Inflammatory macrophage treated with lipopolysaccharide for 1 hour (primary cell): ENCODE measurements at places on chromosomes 7 and 10.

- DNase-seq, result no peak
These were observed 24.7 kb upstream of the PDLIM1 start for GRCh38 chr10:95315509-95315908.

DNA sequence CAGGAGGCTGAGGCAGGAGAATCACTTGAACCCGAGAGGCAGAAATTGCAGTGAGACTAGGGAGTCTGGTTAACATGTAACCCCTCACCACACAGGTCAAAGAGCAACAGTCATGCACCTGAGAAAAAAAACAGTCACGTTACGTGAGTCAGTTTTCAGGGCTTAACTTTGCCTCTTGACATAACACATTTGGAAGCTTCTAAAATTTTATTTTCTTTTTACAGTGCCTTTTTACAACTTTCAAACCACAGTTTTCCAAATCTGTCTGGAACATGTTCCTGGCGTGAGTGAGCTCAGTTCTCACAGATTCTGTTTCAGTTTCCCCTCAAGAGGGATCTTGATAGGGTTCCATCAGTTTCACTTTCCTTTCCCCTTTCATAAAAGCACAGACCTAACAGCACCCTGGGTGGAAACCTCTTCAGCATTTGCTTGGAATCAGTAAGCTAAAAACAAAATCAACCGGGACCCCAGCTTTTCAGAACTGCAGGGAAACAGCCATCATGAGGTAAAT lies 4.4 kb downstream of the IFIT3 start:
- DNase-seq, result peak; percentile 88

- DNase-seq, result no peak
These were observed 163.8 kb downstream of the SVIL start for GRCh38 chr10:29470843-29471543.

DNA sequence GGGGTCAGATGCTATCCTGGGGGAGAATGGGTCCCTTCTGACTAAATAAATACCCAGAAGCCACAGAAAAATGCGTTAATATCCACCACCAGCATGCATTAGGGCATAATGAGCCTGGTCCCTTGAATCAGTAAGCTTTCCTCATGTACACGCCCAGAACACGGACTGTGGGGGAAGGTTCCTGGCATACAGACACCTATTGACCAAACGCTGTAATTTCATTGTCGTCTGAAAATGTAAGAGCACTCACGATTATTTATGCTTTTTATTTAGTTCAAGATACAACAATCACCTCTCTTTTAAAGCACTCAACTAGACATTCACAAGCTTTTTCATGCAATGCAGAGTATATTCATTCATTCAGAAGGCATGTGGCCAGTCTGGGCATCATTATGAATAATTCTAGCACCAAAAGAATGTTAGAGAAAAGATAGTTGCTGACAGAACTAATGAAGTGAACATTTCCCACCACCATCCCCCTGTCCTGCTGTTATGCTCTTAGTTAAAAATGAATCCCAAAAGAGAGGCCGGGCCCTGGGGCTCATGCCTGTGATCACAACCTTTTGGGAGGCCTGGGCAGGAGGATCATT lies 101.0 kb downstream of the SVIL start:
- no peak for DNase-seq

GRCh38 chr10:72069751-72070526 lies 18.4 kb downstream of the SPOCK2 start:
- no peak for DNase-seq

DNA sequence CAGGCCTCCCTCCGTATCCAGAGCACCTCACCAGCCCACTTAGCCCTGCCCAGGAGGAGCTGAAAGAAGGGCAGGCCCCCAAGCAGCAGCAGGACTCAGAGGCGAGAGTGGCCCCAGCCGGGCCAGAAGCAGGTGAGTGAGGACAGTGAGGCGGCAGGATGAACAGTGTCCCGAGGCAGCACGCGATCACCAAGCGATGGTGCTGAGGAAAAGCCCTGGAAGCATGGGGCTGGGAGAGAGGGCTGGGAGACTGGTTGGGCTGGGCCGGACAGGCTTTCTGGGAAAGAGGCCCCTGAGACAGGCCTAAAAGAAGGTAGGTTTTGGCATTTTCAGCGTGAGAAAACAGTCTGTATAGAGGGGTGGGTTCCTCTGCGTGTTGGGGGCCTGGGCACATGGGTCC lies 16.4 kb downstream of the ZNF783 start:
- no peak for DNase-seq

GRCh38 chr10:30709229-30709628 lies 79.7 kb upstream of the LYZL2 start:
- DNase-seq, result no peak

GRCh38 chr10:77319557-77319956 lies 318.1 kb downstream of the KCNMA1 start:
- peak; percentile 14 for DNase-seq

- DNase-seq, result no peak
These were observed 190.6 kb downstream of the PTPN20 start for GRCh38 chr10:47101807-47102206.

DNA sequence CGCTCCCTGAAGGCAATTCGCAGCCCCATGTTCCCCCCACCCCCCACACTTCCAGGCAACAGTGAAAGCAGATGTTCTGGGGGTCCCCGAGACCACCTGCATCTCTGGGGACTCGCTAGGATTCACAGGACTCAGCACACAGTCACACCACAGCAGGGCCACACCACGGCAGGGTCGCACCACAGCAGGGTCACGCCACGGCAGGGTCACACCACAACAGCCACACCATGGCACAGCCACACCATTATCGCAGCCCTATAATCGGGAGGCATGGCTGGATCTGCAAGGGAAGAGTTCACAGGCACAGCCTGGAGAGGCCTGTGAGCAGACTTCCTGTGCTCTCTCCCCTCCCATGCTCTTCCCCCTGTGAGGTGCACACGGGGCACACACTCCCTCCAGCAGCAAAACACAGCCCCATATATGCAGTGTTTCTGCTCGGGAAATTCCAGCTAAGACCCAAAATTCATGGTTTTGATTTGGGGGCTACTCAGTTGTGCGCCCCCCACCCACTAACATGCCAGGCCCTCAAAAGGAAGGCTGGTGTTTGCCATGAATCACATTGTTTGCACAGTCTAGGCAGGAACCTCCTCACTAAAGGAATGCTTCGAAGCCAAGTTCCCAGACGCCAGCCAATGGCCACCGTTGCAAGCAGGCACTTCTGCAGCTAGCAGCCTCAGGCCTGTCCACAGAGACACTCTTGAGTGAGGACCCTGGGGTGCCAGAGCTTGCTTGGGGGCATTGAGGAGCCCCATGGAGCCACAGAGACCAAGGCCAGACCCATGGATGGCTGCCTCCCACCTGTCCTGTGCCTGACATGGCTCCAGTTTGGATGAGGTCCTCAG lies 7.0 kb upstream of the DPYSL4 start:
- no peak for DNase-seq

- no peak for DNase-seq
These were observed 88.1 kb downstream of the GSAP start for GRCh38 chr7:77327932-77328628.

- DNase-seq, result no peak
These were observed 171.8 kb downstream of the SEMA3D start for GRCh38 chr7:85014936-85015660.

DNA sequence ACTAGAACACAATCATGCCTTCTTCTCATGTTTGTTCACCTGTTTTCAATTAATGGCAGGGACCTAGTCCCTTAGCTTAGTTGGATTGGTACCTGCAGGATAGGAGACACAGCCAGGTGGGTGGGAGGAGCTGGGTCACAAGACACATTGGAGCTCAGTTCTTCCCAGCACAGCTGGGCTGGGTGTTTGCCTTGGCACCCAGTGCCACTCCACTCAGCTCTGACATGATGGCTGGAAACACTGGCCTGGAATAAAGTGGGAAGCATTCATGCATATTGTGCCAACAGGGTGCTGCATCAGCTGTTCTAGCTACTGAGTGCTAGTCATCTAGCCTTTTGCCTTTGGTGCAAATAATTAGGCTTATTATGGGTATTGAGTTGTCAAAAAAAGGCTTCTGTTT lies 226.1 kb downstream of the PTEN start:
- no peak for DNase-seq

DNA sequence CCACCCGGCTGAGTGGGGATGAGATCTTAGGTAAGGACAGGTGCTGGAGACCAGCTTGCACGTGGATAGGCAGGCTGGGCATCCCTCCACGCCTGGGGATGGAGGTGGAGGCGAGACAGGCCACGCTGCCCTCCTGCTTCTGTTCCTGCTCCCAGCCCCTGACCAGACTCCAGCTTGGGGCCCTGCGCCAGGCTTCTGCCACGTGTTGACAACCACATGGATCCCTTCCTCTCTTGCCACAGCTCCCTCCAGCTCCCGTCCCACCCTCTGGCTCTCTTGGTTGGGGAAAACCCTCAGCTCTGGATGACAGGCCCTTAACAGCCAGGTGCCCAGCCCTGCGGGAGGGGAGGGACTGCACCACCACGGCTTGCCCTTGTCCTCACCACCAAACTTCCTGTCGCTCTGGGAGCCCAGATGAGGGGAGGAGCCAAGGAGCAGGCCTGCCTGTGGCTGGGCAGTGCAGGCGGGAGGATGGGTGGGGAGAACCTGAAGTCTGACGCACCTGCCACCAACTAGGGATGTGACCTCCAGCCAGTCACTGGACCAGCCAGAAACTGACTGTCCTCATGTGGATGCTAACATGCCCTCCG lies 36.0 kb downstream of the KCNH2 start:
- DNase-seq, result no peak

GRCh38 chr7:157499121-157499834 lies 162.5 kb downstream of the DNAJB6 start:
- DNase-seq, result no peak

GRCh38 chr10:46014206-46014605 lies 16.2 kb downstream of the NCOA4 start:
- no peak for DNase-seq

DNA sequence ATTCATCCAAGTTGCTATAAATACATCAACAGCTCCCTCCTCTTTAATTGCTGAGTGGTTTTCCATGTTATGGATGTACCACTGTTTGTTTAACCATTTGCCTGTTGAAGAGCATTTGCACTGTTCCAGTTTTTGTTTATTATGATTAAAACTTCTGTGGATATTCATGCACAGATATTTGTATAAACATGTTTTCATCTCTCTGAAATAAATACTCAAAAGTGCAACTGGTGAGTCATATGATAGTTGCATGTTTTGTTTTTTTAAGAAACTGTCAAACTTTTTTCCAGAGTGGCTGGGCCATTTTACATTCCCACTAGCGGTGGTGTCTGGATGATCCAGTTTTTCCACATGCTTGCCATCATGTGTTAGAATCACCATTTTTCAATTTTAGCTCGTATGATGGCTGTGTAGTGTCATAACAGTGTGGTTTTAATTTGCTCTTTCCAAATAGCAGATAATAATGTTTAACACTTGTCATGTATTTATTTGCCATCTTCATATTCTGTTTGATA lies 33.6 kb downstream of the MEOX2 start:
- no peak for DNase-seq

- no peak for DNase-seq
These were observed 675.5 kb downstream of the SUGCT start for GRCh38 chr7:40810274-40810673.

- no peak for DNase-seq
These were observed 134.9 kb downstream of the ZNF22 start for GRCh38 chr10:45135443-45136198.

GRCh38 chr7:91293136-91293535 lies 28.9 kb downstream of the FZD1 start:
- DNase-seq, result no peak

- DNase-seq, result no peak
These were observed 244.2 kb downstream of the CELF2 start for GRCh38 chr10:11261687-11262493.

DNA sequence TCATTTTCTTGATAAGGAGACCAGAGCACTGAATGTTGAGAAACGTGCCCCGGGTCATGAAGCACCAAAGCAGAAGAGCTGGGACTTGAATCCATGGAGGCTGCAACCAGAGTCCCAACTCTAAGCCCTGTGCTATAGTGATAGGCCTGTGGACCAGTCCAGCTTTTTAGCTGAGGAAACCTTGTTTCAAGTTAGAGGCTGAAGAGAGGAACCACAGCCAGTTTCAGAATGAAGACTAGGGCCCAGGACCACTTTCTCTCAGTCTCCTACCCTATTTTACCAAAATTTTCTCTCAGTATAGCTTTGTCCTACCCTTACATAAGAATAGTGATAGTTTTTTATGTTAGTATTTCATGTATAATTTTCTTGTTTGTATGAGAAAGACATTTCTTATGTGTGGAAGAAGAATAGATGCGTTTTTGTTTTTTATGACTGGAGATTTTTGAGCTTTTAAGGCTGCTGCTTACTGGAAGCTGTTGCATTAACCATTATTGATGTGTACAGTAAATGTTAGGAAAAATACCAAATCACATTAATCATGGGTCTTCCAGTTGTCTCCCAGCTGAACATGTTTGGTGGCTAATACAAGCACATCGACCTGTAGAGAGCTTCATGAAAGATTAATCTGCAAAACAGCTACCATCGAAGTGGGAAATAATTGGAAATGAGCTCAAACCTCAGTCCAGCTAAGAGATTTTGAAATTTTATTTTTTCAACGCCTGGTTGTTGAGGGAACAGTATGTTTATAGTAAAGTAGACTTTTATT lies 45.0 kb upstream of the CSTF2T start:
- no peak for DNase-seq

DNA sequence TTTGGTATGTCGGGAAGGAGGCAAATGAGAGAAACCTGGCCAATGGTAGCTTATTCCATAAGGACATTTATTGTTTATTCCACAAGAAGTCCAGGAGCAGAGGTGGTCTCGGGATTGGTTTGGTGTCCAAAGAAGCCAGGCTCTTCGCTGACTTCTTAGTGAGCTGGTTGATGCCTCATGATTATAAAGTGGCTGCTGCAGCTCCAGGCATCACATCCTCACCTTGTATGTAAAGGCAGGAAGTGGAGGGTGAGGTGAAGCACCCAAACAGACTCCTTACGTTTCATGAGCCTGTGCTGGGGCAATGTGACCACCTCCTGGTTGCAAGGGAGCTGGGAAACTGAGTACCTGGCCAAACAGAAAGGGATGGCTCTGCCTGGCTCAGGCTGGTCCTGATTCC lies 92.4 kb downstream of the MYL10 start:
- no peak for DNase-seq

DNA sequence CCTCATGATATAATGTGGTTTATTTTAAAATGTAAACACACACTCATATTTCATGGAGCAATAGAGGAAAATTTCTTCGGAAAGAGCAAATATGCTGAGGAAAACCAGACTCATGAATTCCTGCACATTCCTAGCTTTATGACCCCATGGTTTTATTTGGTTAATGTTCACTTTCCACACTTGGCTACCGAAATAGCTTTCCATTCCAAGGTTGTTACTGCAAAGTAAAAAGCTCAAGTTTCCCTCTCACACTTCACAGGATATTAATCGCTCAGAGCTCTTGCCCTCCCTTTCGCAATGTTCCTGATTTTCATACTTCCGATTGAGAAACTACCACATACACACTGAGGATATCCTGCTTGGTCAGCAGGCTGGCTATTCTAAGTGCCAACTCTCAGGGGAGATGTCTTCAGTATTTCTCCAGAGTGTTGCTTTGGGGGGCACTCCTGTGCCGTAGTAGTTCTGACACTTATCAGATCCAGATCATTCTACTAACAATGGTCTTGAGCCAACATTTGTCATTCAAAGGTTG lies 77.5 kb upstream of the STEAP1B start:
- peak; percentile 95 for DNase-seq
